ENCODE measurements at places on chromosomes 11 and 22. TPM values are rescaled to one million over a fixed set of nuclear protein-coding genes. Genes with fewer than 3 reads are reported as not detected.

GRCh38 chr11:96193745-96194443 is 149.1 kb downstream of the MAML2 start:
- no peak for DNase-seq

DNA sequence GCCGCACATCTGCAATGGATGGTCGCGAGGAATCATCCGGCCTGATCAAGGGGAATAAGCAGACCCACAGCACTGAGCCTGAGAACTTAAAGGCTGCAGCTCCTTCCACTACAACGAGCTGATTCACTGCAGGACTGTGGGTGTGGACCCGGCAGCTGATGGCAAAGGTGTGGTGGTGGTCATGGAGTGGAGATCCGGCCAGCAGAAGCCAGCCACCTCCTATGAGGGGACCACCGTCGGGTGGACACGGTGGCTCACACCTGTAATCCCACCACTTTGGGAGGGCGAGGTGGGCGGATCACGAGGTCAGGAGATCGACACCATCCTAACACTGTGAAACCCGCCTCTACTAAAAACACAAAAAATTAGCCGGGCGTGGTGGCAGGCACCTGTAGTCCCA is 66.4 kb downstream of the DGCR2 start:
- DNase-seq: no peak

GRCh38 chr11:75706260-75706729 is 11.3 kb upstream of the MOGAT2 start:
- DNase-seq: peak; percentile 65

- peak; percentile 9 for DNase-seq
Observed at GRCh38 chr11:72228229-72228843, 3.8 kb downstream of the INPPL1 start.

DNA sequence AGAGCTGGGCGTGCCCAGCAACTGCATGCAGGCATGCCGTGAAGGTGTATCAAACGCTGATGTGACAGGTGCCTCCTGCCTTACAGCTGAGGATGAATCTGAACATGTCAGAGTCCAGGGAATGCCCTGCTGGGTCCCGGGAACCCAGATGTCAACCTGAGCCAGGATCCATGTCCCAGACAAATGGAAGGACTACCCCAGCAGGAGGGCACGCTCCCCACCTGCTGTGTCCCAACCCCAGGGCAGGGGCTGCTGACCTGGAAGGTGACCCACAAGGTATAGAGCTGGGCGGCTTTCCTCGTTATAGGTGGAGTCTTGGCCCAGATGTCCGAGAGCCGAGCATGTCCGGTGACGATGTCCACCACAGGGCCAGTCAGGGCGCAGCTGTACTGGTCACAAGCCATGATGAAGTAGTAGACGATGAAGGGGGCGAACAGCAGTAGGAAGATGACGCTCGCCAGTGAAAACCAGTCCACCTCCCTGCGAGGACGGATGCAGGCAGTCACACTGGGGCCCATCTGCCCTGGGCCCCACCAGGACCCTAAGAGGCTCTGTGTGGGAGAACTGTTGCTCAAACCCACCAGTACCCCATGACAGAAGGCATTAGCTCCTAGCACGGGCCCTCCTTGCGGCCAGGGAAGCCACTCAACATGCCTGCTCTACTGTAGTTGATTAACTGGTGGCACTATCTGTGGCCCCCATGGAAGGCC is 4.3 kb downstream of the DHCR7 start:
- DNase-seq: no peak

DNA sequence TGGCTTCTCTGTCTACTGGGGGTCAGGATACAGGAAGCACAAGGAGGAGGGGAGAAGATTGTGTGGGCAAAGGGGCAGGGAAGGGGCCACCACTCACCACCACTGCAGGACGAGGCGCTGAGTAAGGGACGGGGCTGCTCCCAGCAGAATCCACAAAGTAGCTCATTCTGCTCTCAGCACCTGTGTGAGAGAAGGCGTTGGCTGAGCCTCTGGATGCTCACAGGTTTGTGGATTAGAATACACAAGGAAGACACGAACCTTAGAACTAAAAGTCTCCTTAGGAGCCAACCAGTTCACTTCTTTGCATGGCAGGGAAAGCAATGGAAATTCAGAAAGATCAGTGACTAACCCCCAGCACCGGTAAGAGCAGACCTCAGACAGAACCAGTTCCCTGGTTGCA is 14.4 kb downstream of the ETS1 start:
- no peak for DNase-seq

GRCh38 chr11:43802509-43802908 is 78.1 kb upstream of the ALKBH3 start:
- no peak for DNase-seq

DNA sequence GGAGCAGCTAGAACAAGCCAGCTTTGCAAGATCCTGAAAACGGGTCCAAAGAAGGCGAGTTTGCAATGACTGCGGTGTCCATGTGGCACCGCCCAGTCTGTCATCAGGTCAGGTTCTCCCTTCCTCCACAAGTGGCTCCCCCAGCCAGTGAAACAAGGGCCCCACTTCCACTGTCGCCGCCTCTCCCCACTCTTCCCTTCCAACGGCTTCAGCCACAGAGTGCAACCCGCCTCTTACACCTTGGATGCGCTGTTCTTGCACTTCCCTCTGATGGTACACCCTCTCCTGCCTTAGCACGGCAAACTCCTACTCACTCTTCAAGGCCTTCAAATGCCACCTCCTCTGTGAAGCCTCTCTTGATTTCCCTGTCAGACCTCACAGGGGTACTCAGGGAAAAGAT is 10.8 kb upstream of the TCF20 start:
- no peak for DNase-seq

DNA sequence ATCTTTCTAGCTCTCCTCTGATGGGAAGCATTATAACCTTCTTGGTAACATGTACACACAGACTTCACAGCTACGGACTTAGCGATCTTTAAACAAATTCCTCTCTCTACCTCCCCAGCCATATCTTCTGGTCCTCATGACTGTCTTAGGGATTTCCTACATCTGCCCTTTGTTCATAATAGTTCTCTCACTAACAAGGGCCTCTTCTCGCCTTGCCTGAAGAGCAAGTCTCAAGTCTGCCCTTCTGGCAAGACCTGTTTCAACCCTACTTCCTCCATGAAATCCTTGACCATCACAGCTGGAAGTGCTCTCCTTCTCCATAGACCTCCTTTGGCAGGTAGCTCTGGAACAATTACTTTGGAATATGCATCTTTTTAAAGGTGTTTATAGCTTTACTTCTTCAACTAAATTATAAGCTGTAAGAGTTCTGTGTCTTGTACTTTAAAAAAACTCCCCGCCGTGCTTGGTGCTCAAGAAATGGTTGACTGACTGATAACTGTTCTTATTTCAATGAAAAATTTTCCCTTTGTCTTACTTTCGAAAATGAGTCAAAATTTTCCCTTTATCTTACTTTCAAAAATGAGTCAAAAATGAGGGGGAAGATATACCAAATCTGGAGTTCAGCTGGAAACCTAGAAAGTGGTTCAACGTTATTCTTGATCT is 34.7 kb downstream of the SNX19 start:
- DNase-seq: no peak

DNA sequence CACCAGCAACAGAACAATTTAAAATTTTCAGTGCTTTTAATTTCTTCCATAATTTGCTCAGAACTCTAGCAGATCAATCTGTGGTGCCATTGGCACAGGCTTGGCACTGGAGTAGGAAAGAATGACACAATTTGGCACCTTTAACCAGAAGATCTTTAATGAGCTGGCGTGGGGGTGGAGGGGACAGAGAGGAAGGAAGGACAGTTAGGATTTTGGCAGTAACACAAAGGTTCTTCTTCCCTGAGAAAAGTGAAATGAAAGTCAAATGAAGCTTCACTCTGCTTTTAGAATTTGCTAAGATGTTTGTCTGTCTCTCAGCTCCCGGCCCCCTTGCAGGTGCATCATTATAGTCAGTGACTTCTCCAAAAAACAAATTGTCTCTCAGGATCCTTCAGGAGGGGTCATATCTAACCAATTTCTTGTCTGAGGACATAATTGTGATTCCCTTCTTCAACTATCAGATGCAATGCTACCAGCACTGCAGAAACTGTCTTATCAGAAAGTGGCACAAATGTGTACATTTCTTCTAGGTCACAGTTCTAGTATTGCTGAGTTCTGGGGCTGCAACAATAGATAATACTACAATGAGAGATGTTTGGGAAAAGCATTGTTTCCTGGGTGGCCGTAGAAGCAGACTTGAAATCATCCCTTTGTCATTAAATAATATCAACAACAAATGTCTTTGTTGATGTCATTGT is 66.8 kb downstream of the CSTPP1 start:
- no peak for DNase-seq

- DNase-seq: no peak
Observed at GRCh38 chr11:100932474-100933100, 197.0 kb downstream of the PGR start.

GRCh38 chr11:1330473-1330872 is 21.0 kb upstream of the TOLLIP start:
- DNase-seq: no peak

GRCh38 chr11:132238331-132238866 is 868.0 kb downstream of the NTM start:
- no peak for DNase-seq

Gene TMEM132A
- polyA plus RNA-seq: not detected

Gene ACRV1
- not detected for polyA plus RNA-seq

Gene GNG3
- polyA plus RNA-seq: not detected

Gene ABTB2
- 0.26 TPM for polyA plus RNA-seq

Gene TXNRD2
- polyA plus RNA-seq: 15.2 TPM

Gene MISFA
- 0.41 TPM for polyA plus RNA-seq

Gene SLC22A8
- polyA plus RNA-seq: not detected

Gene KRTAP5-2
- not detected for polyA plus RNA-seq
